ENCODE measurements at places on chromosomes 11 and 22.

GRCh38 chr11:115900111-115900510 lies 395.9 kb upstream of the CADM1 start:
- DNase-seq = no peak

- no peak for DNase-seq
These were observed 66.9 kb downstream of the GAB2 start for GRCh38 chr11:78350646-78351165.

GRCh38 chr11:86802601-86803051 lies 2.3 kb downstream of the PRSS23 start:
- peak; percentile 52 for DNase-seq

GRCh38 chr22:29306835-29307595 lies 565 bp downstream of the GAS2L1 start:
- DNase-seq = peak; percentile 66

DNA sequence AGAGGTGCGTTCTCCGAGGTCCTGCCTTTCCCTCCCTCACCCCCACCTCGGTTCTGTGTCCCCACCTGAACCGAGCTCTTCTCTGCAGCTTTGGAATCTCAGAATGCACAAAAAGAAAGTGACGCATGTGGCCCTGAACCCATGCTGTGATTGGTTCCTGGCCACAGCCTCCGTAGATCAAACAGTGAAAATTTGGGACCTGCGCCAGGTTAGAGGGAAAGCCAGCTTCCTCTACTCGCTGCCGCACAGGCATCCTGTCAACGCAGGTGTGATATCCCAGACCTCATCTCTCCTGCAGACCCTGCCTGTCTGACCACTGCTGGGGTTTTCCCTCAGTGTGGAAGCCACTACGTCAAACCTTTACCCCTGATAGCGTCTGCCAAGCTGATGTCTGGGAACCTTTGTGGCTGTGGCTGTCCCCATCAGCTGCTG lies 13.9 kb downstream of the ACP2 start:
- no peak for DNase-seq

- DNase-seq = no peak
These were observed 115.7 kb downstream of the NTM start for GRCh38 chr11:131486100-131486499.

GRCh38 chr22:21041937-21042336 lies 3.8 kb upstream of the LRRC74B start:
- DNase-seq = no peak

DNA sequence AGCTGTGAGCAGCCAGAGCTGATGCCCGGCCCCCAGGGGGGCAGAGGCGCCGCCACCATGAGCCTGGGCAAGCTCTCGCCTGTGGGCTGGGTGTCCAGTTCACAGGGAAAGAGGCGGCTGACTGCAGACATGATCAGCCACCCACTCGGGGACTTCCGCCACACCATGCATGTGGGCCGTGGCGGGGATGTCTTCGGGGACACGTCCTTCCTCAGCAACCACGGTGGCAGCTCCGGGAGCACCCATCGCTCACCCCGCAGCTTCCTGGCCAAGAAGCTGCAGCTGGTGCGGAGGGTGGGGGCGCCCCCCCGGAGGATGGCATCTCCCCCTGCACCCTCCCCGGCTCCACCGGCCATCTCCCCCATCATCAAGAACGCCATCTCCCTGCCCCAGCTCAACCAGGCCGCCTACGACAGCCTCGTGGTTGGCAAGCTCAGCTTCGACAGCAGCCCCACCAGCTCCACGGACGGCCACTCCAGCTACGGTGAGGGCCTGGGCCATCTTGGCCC lies 6.1 kb downstream of the CDC42EP1 start:
- DNase-seq = no peak
